ENCODE measurements at places on chromosomes 5 and 9. TPM values are rescaled to one million over a fixed set of nuclear protein-coding genes. Genes with fewer than 3 reads are reported as not detected.

- no peak overlapping the region for H3K4me3 ChIP-seq
- DNase-seq = peak; percentile 69
- H3K36me3 ChIP-seq = no peaks in the 10 kb centered on the region
- peaks cover 27% of the 10 kb centered on the region for H3K27me3 ChIP-seq
Measured at GRCh38 chr9:130955947-130956621, 17.0 kb upstream of the FIBCD1 start.

DNA sequence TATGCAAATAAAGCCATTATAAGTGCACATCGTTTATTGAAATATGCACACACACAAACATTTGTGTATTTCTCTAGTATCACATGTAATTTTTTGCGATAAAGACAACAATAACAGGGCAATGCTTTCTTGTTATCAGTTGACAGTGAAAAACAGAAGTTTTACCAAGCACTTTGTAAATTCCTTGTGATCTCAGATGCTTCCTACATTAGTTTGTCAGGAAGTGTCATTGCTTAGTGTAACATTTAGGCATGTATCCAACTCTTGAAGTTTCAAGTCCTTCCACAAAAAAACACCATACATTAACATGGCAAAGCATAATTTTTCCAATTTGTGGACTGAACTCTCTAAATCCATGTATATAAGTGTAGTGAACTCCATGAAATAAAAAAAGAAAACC is 46.4 kb downstream of the MOCS2 start:
- DNase-seq = no peak
- no peak overlapping the region for H3K27ac ChIP-seq
- peaks cover 21% of the 10 kb centered on the region for H3K4me1 ChIP-seq
- no peaks in the 10 kb centered on the region for H3K36me3 ChIP-seq
- H3K27me3 ChIP-seq = no peaks in the 10 kb centered on the region
- no peak overlapping the region for H3K4me3 ChIP-seq

DNA sequence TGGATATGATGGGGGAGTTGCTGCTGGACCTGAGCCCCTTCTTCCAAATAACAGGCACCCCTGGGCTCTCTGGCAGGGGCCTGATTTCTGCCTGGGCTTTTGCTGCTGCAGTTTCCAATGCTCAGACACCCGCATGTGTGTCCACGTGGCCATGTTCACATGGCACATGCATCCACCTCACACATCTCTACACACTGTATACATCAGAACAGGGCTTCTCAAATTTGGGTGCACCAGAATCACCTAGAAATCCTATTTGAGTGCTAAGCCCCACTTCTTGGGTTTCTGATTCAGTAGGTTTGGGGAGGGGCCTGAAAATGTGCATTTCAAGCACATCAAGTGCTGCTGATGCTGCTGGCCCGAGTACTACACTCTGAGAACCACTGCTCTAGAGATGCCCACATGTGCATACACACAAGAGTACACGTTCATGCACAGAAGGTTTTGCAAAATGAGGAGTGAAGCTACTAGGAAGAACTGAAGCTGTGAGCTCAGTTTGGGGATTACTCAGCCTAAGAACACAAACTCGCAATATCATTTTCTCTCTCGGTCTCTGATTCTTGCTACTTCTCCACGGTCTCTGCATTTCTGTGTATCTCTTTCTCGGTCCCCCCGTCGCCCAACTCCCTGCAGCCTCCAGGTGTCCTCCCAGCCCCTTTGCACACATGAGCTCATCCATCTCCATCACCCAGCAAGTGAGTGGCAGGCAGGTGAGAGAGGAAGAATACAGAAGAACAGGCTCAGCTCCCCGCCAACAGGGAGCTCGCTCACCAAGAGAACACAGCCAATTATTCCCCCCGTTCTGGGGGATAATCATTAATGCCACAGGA is 97.0 kb downstream of the PCDH1 start:
- H3K4me3 ChIP-seq = no peak overlapping the region
- peak; percentile 36 for DNase-seq
- H3K36me3 ChIP-seq = no peaks in the 10 kb centered on the region
- peaks cover 8% of the 10 kb centered on the region for H3K4me1 ChIP-seq
- H3K27me3 ChIP-seq = peaks cover 18% of the 10 kb centered on the region

The ZNF366 gene
- not detected for total RNA-seq

DNA sequence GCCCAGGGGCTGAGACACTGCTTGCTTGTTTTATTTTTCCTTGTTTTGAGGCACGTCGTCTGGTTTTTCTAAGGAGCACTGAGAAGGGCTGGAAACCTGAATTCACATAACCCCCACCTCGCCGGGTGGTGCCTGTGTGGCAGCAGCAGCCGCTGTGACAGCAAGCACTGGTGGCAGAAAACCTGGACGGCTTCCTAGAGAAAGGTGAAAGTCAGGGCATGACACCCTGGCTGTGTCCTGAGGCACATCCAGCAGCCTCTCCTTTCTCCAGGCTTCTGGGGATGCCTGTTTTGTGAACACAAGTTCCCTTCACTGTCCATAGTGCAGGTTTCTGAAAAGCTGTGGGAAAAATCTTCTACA is 29.2 kb downstream of the MRPL36 start:
- no peak overlapping the region for H3K27ac ChIP-seq
- peak; percentile 36 for DNase-seq
- H3K36me3 ChIP-seq = no peaks in the 10 kb centered on the region
- peaks cover 16% of the 10 kb centered on the region for H3K27me3 ChIP-seq
- no peaks in the 10 kb centered on the region for H3K4me1 ChIP-seq
- H3K4me3 ChIP-seq = no peak overlapping the region

GRCh38 chr9:110777196-110777875 is 108.7 kb downstream of the MUSK start:
- no peaks in the 10 kb centered on the region for H3K27me3 ChIP-seq
- no peak overlapping the region for H3K27ac ChIP-seq
- no peaks in the 10 kb centered on the region for H3K36me3 ChIP-seq

The SPATA31E1 gene
- total RNA-seq = not detected

The GPRIN1 gene
- total RNA-seq = 1.8 TPM

- no peaks in the 10 kb centered on the region for H3K27me3 ChIP-seq
- H3K4me1 ChIP-seq = peaks cover 13% of the 10 kb centered on the region
- H3K4me3 ChIP-seq = no peak overlapping the region
- H3K36me3 ChIP-seq = no peaks in the 10 kb centered on the region
- H3K27ac ChIP-seq = no peak overlapping the region
Measured at GRCh38 chr9:105188746-105189145, 55.7 kb upstream of the SLC44A1 start.

DNA sequence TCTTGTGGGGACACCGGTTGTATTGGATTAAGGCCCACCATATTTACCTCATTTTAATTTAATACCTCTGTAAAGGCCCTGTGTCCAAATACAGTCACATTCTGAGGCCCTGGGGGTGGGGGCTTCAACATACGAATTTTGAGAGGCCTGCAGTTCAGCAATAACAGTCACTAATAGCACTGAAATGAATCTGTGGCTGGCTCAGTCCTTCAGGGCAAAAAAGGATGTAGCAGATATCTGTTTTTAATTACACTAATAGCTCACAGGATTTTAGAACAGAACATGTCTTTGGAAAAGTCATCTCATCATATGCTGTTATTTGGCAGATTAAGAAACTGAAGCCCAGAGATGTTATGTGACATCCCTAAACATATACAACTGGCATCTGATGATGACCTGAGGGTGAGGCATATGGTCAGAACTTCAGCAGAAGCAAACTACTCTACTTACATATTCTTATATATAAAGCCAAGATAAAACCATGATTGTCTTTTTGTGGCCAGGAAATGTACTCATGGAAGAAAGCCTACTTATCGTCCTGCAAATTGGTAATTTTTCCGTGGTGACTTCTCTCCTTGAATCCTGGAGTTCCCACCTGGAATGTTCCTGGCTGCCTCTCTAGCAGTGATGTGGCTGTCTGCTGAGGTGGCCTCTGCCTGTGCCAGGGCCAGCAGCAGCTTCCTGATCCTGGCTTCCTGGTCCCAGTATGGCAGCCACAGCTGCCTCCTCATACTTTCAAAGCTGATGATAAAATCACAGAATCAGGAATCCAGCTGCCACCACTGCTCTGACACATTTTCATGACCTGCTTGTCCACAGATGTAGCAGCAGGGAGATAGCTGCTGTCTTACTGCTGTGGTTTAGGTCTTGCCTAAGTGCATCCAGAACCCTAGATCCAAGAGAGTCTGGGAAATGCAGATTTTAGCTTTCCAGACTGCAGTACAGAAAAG is 72.1 kb upstream of the ANKRD55 start:
- no peak overlapping the region for H3K27ac ChIP-seq
- H3K4me3 ChIP-seq = no peak overlapping the region
- no peaks in the 10 kb centered on the region for H3K36me3 ChIP-seq
- no peaks in the 10 kb centered on the region for H3K4me1 ChIP-seq
- peak; percentile 27 for DNase-seq
